ENCODE measurements at places on chromosomes 1 and 21. TPM values are rescaled to one million over a fixed set of nuclear protein-coding genes. Genes with fewer than 3 reads are reported as not detected.

- no peak for DNase-seq
Observed at GRCh38 chr1:44044071-44044801, 13.0 kb upstream of the SLC6A9 start.

DNA sequence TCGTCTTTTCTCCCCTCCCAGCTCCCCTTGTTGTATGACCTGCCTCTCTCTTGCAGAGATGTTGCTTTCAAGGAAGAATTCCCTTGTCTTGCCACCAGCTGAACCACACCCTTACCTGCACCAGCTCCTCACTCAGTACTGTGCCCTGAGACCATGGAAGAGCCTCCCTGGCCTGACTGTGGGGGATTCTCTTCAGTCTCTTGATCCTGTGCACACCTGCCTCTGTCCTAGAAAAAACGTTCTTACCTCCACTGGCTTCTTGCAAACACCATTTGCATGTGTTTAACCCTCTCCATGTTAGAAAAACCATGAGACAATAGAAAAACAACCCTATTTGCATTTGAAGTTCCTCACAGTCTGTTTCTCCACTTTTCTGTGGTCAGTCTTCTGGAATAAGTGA lies 43.3 kb upstream of the FCRL4 start:
- DNase-seq = no peak

- no peak for DNase-seq
Observed at GRCh38 chr1:175269151-175269550, 76.6 kb upstream of the KIAA0040 start.

Gene GOLT1A
- total RNA-seq = not detected

DNA sequence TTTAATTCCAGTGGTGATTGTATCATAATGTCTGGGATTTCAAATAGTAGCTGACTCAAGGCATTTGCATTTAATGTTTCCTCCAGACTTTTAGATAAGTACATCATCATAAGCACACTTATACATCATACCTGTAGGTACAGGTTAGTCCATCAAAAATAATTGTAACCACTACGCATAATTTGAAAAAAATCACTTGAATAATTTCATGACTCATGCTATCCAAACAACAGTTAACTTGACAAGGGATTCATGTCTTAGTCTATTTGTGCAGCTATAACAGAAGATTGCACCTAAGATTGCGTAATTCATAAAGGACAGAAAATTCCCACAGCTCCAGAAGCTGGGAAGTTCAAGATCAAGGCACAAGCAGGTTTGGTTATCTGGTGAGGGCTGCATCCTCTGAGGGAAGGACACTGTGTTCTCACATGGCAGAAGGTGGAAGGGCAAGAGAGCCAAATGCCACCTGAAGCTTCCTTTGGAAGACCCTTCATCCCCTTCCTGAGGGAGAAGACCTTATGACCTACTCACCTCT lies 801.7 kb upstream of the BRINP3 start:
- no peak for DNase-seq

All from activated CD8-positive, alpha-beta memory T cell treated with anti-CD3 and anti-CD28 coated beads, Interleukin-2, amount 10 ng/mL, durations not matched to agents 7 days and 5 days (primary cell).